A549 treated with Hydrocortisone at 1 μM for 4 hours (cell line): ENCODE measurements at places on chromosomes 5 and 9. TPM values are rescaled to one million over a fixed set of nuclear protein-coding genes. Genes with fewer than 3 reads are reported as not detected.

PDCD1LG2 gene
- 0.17 to 0.32 TPM (median 0.24 TPM) in 5 replicates for total RNA-seq

TEX48 gene
- not detected in 5 replicates for total RNA-seq

NMUR2 gene
- 0.06 to 0.10 TPM (median 0.09 TPM) in 4 of 5 replicates, not detected in the other for total RNA-seq

C5orf24 gene
- total RNA-seq = 17.3 to 23.8 TPM (median 22.6 TPM) in 5 replicates

IL4 gene
- total RNA-seq = not detected in 5 replicates

DND1 gene
- 0.47 to 0.94 TPM (median 0.70 TPM) in 5 replicates for total RNA-seq

BAAT gene
- total RNA-seq = 0.24 to 0.49 TPM (median 0.34 TPM) in 5 replicates

EGFLAM gene
- total RNA-seq = 0.09 to 0.37 TPM (median 0.32 TPM) in 5 replicates

HAVCR2 gene
- 0.16 to 0.57 TPM (median 0.28 TPM) in 5 replicates for total RNA-seq

STC2 gene
- 37.3 to 63.0 TPM (median 41.3 TPM) in 5 replicates for total RNA-seq

PLCXD3 gene
- 0.07 to 0.28 TPM (median 0.17 TPM) in 5 replicates for total RNA-seq

KCNN2 gene
- total RNA-seq = 0.06 to 0.16 TPM (median 0.07 TPM) in 4 of 5 replicates, not detected in the other

LRRC19 gene
- total RNA-seq = not detected in 5 replicates

BTNL3 gene
- total RNA-seq = not detected in 5 replicates

SLC24A2 gene
- not detected in 5 replicates for total RNA-seq

ELOVL7 gene
- 8.4 to 14.7 TPM (median 10.7 TPM) in 5 replicates for total RNA-seq

CBY3 gene
- total RNA-seq = not detected in 5 replicates

PCDHA9 gene
- not detected in 5 replicates for total RNA-seq

ZNF883 gene
- 0.62 to 0.89 TPM (median 0.84 TPM) in 5 replicates for total RNA-seq

IER5L gene
- 20.0 to 42.8 TPM (median 41.0 TPM) in 5 replicates for total RNA-seq

PROB1 gene
- total RNA-seq = 0.18 to 0.25 TPM (median 0.20 TPM) in 5 replicates

GRM6 gene
- not detected in 5 replicates for total RNA-seq

ZFYVE16 gene
- total RNA-seq = 12.3 to 19.6 TPM (median 13.1 TPM) in 5 replicates

SPINK7 gene
- total RNA-seq = not detected in 5 replicates

FAM219A gene
- total RNA-seq = 14.6 to 17.4 TPM (median 16.9 TPM) in 5 replicates

ORM1 gene
- 0.16 TPM in 1 of 5 replicates, not detected in the others for total RNA-seq

ZFP2 gene
- 0.06 TPM in 1 of 5 replicates, not detected in the others for total RNA-seq

GLDC gene
- total RNA-seq = 12.6 to 16.1 TPM (median 13.0 TPM) in 5 replicates

KIF24 gene
- 3.0 to 3.5 TPM (median 3.3 TPM) in 5 replicates for total RNA-seq

ADGRD2 gene
- not detected in 5 replicates for total RNA-seq

IFNA2 gene
- not detected in 5 replicates for total RNA-seq

MARCOL gene
- not detected in 5 replicates for total RNA-seq

RARS1 gene
- total RNA-seq = 91.5 to 125 TPM (median 96.3 TPM) in 5 replicates

BASP1 gene
- 189 to 240 TPM (median 221 TPM) in 5 replicates for total RNA-seq

GPSM1 gene
- 10.3 to 14.9 TPM (median 13.5 TPM) in 5 replicates for total RNA-seq

SV2C gene
- total RNA-seq = not detected in 5 replicates

CCDC180 gene
- total RNA-seq = 0.48 to 1.2 TPM (median 0.82 TPM) in 5 replicates
